ENCODE measurements at places on chromosomes 6 and 20.

DNA sequence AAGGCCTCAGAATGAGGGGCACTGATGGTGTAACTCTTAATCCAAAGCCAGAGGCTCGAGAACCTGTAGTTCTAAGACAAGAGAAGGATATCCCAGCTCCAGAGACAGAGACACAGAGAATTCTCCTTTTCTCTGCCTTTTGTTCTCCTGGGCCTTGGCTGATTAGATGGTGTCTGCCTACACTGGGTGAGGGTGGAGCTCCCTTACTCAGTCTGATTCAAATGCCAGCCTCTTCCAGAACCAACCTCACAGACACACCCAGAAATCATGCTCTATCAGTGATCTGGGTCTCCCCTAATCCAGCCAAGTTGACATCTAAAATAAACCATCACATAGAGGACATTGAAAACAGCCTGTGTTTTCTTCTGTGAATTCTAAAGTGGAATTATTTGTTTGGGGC, 68.0 kb upstream of the SMIM28 start:
- DNase-seq, result no peak

DNA sequence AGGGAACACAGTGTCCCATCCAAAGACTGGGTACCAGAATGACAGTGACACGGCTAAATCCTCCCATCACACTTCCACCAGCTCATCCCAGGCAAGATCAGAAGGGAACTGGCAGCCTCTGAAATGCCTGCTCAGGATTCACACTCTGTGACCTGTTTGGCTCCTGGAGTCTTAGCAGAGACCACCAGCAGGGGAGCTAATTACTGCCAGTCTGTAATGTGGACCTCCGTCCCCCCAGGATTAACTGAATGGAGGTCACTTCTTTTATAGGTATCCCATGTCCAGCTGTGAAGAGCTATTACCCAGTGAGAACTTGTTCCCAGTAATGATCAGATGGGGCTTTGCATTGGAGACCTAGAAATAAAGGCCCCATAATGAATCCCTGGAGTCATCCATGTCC, 45.2 kb downstream of the DEFB114 start:
- DNase-seq, result no peak

- DNase-seq, result no peak
Observed at GRCh38 chr6:168097621-168098430, 18.8 kb upstream of the FRMD1 start.

- DNase-seq, result no peak
Observed at GRCh38 chr6:134995536-134995935, 45.6 kb upstream of the ALDH8A1 start.

DNA sequence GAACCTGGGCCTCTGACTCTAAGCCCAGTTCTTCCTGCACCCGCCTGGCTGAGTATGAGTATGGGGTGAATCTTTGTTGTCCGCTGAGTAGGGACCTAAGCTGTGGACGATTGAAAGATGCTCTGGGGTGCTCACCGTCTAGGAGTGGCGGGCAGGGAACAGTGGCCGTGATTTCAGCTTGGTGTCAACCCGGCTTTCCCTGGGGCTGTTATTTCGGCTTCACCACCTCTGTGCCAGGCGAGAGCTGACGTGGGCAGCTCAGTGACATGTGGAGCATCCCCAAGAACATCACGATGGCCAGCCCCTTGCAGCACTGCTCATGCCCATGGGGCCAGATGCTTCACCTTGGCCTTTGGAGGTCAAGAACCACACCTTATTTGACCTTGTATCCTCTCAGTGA, 102.6 kb downstream of the TOX2 start:
- DNase-seq, result no peak

- DNase-seq, result no peak
Observed at GRCh38 chr20:40446888-40447287, 242.1 kb downstream of the MAFB start.

GRCh38 chr6:113112086-113112485, 745.1 kb upstream of the MARCKS start:
- DNase-seq, result no peak

Measured in glomerular endothelial cell (primary cell).